ENCODE measurements at places on chromosomes 4 and X.

GRCh38 chr4:172950990-172951389 is 217.6 kb upstream of the GALNT7 start:
- DNase-seq: no peak

- no peak for DNase-seq
These were observed 148.6 kb downstream of the GC start for GRCh38 chr4:71635139-71635748.

DNA sequence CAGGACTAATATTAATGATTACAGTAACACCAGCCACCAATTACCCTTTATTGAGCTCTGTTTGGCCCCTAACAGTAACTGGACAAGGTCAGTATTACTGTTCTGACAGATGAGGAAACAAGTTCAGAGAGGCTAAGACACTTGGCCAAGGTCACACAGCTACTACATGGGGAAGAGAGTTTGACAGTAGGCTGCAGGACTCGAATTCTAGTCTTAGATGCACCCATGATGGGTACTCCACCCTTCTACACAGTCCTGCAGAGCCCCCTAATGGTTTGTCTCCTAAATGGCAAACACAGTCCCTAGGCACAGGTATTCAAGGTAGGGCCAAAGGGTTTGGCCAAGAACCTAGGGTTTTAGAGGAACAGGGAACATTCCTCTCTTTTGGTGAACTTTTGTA is 93.9 kb downstream of the NSUN7 start:
- no peak for DNase-seq

DNA sequence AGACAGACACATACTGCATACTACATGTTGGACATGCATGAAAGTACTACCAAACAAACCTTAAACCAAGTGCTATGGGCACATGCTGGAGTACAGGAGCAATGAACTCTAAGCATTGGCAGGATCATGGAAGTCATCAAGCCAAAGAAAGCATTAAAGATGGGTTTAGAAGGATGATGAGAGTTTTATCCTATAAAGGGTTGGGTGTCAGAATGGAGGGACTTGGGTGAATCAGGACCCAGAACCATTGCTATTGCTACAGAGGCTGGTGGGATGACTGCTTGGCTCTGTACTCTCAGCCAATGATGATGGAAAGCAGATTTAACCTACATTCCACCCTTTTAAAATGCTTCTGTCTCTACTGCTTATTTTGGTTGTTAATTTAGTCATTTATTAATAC is 233.9 kb upstream of the EDA2R start:
- DNase-seq: no peak

- DNase-seq: peak; percentile 41
These were observed 41.0 kb upstream of the SH3RF1 start for GRCh38 chr4:169311643-169312365.

GRCh38 chr4:70197842-70198241 is 2.3 kb downstream of the ODAM start:
- no peak for DNase-seq

DNA sequence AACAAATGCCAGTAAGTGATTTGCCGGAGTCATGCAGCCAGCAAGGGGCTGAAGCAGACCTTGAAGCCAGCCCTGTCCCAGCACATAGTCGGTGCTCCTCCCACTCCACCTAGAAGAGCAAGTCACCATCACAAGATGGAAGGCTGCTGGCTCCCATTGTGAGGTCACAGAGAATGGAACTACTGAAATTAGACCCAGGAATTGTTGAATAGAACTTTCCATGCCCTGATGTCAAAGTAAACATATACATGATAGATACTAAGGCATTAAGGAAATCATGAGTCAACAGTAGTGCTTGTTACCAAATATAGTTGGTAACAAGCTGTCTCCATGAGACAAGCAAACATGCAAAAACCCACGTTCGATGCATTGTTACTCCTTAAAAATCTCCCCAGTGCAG is 177.1 kb upstream of the MID1 start:
- DNase-seq: peak; percentile 6

GRCh38 chr4:125750399-125750798 is 435.6 kb downstream of the FAT4 start:
- DNase-seq: no peak

GRCh38 chr4:127503111-127503510 is 129.6 kb upstream of the INTU start:
- peak; percentile 82 for DNase-seq

DNA sequence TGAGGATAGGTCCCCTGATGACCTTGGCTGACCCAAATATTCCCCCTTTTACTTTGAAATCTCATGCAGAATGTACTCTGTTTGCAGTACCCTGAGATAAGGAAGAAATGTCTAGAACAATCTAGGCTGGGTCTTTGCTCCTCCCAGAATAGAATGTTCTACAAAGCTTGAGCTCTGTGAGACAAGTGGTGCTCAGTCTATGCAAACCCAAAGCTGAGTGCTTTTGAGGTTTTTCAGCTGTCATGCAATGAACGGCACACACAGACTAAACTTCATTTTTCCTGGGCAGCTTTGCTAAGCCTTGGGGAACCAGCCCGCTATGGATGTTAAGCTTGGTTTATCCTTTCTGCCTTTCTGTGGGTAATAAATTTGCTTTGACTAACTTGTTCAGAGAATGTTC is 513.6 kb downstream of the FAT4 start:
- no peak for DNase-seq

GRCh38 chr4:109041463-109042360 is 260.7 kb downstream of the COL25A1 start:
- DNase-seq: no peak

- DNase-seq: no peak
These were observed at the start of gene EGF for GRCh38 chr4:109912706-109913595. Gene EGF, plus strand, starts transcription at chr4:109912883. Its CDS starts 453 bp downstream, at chr4:109913336.

DNA sequence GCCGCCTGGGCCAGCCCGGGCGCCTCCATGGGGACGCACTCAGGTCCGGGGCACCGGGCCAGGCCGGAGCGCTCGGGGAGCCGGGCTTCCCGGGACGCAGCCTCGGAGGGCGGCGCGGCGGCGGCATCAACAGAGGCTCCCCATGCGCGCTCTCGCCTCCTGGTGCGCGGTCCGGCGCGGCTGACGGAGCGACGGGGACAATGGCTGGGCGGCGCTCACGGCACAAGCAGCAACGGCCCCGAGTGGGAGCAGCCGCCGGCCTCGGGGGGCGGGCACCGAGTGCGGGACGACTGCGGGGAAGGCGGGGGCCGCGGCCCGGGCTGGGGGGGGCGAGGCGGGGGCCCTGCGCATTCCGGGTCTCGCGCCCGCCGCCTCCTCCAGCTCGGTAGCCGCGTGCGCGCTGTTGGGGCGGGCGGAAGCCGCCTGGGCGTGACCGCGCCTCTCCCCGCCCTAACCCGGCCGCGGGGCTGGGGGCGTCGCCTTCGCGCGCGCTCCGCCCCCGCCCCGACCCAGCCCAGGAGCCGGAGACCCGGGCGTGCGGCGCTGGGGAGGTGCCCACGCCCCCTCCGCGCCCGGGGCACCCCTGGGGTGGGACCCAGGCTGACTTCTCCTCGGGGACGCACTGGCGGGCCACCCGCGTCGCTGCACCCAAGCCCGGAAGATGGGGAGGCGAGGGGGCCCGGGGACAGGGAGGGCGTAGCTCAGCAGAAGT is at the start of gene PRKX:
PRKX (minus strand) TSS at position 425 of the 712 bp plus-strand sequence; CDS start at position 29, 396 bp downstream.
- no peak for DNase-seq

DNA sequence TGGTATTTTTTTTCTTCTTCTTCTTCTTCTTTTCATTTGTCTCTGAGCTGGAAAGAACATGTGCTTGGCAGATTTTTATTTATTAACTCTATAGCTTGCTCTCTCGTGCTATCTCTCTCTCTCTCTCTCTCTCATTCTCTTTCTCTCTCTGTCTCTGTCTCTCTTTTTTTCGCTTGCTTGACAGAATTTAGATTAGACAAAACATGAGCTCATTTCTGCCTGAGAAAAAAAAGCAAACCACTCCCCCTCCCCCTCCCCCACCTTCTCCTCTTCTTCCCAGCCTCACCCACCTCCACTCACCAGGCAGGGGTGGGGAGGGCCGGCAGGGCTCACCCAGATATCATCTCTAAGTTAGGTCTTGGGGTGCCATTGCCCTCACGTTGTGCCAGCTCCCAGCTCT is 81.5 kb downstream of the PJA1 start:
- no peak for DNase-seq

GRCh38 chr4:147173797-147174432 is 228.3 kb upstream of the TTC29 start:
- no peak for DNase-seq

- DNase-seq: no peak
These were observed 28.9 kb downstream of the STARD8 start for GRCh38 chrX:68676335-68676734.

DNA sequence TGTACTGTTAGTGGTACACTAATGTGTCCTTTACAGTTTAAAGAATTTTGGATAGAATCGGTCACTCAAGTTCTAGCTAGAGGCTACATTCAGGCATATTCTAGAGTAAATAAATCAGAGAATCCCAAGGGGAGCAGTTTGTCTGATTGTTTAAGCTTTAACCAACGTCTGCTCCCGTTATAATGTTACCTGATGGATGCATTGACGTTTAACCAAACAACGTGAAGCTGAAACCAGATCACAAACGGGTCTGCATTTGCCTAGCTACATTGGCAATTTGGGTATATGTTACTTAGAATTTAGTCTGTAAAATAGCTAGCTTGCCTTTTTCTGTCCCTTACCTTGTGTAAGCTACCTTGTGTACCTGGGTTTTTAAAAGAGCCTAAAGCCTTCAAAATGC is 1.6 kb downstream of the PI4K2B start:
- DNase-seq: no peak

DNA sequence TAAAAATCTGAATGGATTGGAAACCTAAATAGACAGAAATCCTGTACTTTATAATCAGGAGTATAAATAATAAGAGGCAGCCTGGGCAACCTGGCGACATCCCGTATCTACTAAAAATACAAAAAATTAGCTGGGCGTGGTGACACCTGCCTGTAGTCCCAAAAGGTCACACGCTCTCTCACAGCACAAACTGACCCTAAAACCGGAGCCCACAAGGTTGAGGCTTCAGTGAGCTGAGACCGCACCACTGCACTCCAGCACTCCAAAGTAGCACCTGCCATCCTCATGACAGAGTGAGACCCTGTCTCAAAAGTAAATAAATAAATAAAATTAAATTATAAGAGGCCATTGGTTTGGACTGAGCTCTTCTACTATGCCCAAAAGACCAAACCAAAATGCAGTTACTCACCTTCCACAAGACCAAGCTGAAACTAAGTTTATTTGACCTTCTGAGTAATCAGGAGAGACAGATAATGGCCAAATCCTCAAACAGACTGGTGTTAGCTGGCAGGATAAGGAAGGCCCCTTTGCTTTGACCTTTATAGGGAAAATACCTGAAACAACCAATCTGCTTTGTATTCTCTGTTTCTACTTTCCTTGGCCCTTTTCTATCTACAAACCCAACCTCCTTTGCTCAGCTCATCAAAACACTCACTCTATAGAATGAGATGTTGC is 3.2 kb upstream of the GRSF1 start:
- no peak for DNase-seq

DNA sequence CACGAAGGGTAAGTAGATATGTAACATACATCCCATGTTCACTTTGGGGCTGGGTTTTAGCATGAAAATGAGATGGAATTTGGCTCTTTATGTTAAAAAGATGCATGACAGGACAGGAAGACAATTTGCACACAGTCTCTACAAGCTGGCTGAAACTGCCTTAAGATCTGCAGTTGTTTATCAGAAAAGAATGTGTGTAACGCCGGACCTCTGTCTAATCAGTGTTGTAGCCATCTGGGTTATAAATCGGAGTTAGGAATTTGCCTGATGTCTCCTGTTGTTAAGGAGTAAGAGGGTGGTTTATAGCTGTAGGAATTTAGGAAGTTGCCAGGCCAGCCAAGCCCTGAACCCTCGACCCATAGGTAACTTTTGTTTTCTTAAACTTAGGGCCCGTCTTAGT is 562.9 kb upstream of the FAT1 start:
- no peak for DNase-seq

DNA sequence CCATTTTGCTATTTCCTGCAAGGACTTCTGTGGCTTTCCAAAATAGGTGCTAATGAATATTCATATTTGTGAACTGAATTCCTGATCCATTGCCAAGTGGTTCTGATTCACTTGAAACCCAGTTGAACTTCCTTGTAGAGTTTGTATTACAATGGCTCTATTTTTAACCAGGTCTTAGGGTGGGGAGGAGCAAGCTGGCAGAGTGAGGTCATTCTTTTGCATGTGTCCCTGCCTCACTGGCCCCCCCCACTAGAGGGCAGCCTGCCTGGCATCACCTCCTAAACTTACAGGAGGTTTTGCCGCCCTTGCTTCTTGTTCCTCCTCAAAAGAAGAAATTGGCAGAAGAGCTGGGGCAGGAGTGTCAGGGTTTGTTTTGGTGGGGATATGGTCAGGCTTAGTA is 10.5 kb downstream of the PTTG2 start:
- no peak for DNase-seq

- no peak for DNase-seq
These were observed 311.4 kb downstream of the RAPGEF2 start for GRCh38 chr4:159414305-159414704.

DNA sequence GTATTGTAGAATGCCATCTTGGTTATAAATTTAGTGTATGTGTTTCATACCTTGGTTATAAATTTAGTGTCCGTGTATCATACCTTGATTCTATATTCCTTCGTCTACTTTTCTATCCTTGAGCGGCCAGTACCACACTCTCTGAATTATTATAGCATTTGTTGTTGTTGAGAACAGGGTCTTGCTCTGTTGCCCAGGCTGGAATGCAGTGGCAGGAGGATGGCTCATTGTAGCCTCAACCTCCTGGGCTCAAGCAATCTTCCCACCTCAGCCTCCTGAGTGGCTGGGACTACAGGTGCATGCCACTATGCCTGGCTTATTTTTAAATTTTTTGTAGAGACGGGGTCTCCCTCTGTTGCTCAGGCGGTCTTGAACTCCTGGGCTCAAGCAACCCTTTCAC is 50.1 kb downstream of the FAM193A start:
- DNase-seq: no peak

GRCh38 chr4:102809190-102809589 is 18.2 kb downstream of the UBE2D3 start:
- no peak for DNase-seq

GRCh38 chr4:113832803-113833202 is 71.3 kb upstream of the CAMK2D start:
- no peak for DNase-seq

GRCh38 chr4:7198440-7199128 is 6.2 kb downstream of the SORCS2 start:
- no peak for DNase-seq

DNA sequence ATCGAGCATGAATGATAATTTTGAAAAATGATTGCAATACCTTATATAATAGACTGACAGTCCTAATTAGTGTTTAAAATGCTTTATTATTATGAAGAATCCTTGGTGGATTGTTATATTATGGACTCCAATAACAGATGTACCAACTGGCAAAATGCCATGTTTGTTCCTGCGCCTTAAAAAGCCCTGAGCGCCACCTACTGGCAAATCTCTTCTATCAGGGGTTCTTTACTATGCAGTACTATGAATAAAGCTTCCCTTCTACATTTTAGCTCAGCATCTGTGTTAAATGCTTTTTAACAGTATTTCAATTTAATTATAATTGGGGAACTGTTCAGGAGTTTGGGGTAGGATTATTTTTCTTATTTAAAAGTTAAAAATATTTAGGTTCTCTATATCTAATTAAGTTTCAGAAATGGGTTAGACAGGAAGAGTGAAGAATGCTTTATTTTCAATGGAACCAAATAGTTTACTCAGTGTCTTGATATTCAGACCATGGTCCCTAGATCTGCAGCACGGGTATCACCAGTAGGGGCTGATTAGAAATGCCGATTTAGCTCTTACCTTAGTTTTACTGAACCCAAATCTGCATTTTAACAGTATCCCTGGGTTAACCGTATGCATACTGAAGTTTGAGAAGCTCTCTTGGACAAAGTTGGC is 20.0 kb downstream of the CFAP97 start:
- DNase-seq: peak; percentile 89

GRCh38 chr4:175946472-175947116 is 119.0 kb upstream of the WDR17 start:
- no peak for DNase-seq

GRCh38 chr4:183797445-183798300 is 107.4 kb upstream of the STOX2 start:
- DNase-seq: no peak

Measured in fibroblast of the conjunctiva (primary cell).